ENCODE measurements at places on chromosomes 12 and 14.

DNA sequence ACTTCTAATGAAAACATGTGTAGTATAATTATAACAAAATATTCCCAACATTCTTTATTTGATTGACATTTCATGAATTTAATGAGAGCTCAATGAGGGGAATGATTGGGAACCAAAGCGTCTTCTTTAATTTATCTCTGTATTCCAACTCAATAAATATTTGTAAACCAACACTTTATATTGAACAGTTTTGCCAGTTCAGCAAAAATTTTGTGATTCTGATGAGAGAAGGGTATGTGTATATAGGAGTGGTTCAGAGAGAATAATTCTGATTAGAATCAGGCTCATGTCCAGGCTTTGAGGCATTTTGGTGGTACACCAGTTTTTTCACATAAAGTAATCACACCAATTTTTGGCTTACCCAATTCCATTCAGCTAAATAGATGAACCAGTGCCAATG lies 564.2 kb downstream of the TMTC2 start:
- DNase-seq = no peak

DNA sequence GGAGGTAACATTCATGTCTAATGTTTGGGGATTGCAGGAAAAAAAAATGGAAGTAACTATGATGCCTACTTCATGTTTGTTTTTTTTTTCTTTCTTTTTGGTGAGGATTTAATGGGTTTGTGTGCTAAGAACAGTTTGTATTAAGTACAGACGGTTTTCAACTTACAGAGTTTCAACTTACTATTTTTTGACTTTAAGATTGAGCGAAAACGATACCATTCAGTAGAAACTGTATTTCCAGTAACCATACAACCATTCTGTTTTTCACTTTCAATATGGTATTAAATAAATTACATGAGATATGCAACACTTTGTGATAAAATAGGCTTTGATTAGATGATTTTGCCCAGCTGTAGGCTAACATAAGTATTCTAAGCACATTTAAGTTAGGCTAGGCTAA lies 10.4 kb downstream of the TECPR2 start:
- no peak for DNase-seq

GRCh38 chr12:73699318-73699717 lies 838.3 kb upstream of the ATXN7L3B start:
- DNase-seq = no peak

GRCh38 chr12:48824112-48824511 lies 5.8 kb downstream of the CACNB3 start:
- no peak for DNase-seq

DNA sequence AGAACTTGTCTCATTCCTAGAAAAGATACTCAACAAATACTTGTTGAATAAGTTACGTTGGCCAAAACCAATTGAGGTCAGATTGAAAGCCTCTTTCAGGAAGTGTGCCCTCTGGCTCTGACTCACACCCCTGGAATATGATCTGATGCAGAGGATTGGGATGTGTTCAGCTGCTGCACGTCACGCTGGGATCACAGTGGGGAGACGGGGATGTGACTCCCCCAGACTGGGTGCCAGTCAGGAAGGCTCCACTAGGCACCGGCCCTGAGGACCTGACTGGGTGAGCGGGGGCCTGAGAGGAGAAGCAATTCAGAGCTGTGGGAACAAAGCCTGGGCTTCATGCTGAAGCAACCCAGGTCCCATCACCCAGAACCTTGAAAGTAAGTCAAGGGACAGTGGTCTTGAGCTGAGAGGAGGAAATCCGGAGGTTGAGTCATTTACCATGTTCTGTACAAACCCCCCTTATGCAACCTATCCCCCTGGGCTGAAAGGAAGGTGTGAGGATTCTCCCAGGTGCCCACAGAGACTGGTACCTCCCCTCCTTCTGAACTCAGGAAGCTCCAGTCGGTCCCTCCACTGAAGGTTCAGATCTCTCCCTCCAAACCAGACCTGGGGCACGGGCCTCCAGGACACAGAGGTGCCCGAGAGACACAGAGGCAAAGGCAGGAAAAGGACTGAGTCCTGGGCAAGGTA lies 3.9 kb downstream of the CEBPE start:
- no peak for DNase-seq

- no peak for DNase-seq
Measured at GRCh38 chr12:18368594-18368993, 107.3 kb downstream of the PIK3C2G start.

DNA sequence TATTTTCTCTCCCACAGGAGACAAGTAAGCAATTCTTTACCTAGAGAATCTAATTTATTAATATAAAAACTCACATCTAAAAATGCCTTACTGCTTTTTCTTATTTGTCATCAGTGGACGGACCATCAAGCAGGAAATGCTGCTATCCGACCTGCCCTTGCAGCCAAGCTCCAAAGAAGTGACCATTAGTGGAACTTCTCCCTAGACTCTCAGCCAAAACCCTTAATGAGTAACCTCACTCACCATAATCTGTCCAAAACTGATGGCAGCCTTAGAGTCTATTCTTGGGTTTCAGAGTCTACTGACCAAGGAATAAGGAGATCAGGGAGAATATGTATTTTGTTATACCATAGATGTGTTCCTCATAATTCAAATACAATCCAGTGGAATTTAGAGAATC lies 60.9 kb upstream of the CFL2 start:
- DNase-seq = no peak

DNA sequence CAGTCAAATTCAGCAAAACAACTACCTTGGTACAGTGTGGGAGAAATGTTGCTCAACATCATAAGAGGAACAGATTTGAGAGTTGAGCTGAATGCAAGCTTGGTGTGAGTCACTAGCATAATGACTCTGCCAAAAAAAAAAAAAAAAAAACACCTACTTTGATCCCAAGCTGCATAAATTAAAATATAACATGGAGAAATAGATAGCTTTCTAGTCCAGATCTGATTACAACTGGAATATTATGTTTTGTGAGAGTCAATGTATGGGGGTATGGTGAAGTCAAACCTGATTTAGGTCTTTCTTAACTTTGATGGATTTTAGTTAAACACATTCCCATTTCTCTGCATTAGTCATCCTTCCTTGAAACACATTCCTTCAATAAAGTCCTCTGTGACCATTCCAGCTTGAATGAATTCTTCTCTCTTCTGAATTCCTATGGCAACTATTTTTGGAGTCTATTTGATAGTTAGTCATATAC lies 188.1 kb downstream of the SLC5A8 start:
- no peak for DNase-seq

DNA sequence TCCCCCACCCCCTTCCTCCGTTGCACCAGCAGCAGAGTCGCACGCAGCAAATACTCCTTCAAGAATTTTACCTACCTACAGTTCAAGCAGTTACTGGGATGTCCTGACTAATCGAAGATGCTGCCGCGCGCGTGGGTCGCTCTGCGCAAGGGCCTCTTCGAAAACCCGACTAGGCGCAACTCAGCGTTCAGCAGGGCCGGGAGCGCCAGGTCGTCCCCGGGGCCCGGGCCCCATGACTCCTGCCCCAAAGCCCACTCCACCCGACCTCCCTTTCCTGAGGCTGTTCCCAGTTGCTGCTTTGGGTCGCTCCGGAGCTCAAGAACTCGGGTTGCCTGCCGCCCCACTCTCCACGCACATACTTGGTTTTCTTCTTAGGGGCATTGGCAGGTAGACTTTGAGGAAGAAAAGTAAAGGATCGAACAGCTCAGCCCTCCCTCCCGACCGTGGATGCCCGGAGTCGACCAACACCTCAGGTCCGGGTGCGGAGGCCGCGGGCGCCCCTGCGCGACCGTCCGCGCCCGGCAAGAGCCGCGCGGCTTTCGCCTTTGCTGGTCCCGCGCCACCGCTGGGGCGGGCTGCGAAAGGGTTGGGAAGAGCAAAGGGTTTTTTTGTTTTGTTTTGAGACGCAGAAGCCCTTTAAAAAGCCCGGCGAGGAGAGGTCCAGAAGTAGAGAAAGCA lies 1.9 kb downstream of the BMP4 start:
- DNase-seq = no peak

DNA sequence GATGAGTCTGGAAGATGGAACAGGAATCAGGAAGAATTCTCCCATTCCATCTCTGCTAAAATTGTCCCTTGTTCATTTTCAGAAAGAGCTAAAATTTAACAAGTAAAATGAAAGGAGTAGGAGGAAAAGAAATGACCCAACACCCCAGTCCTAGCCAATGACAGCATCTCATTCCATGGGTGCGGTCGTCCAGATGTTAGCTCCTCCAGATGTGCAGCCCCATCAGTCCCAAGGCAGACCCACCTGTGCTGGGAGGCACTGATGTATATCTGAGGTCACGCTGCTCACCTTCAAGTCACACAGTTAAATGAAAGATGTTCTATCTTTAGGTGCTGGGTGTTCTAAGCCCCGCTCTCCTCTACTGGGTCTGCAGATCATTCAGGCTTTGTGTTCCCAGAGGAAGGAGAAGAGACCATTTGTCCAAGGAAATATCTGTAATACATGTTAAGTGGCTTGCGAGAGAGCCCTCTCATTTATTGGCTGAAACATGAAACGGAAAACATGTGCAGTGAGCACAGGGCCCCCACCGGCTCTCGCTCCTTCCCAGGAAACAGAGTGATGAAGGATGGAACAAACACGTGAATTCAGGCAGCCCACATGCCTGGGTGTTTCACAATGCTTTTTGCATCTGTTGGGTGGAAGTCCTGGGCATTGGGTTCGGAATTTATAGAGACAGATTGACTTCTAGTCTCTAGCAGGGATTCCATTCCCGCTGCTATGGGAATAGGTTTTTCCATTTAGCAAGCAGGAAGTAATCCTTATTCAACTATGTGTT lies 294.6 kb downstream of the NUAK1 start:
- DNase-seq = no peak

GRCh38 chr12:40336573-40337199 lies 111.9 kb downstream of the LRRK2 start:
- DNase-seq = no peak

DNA sequence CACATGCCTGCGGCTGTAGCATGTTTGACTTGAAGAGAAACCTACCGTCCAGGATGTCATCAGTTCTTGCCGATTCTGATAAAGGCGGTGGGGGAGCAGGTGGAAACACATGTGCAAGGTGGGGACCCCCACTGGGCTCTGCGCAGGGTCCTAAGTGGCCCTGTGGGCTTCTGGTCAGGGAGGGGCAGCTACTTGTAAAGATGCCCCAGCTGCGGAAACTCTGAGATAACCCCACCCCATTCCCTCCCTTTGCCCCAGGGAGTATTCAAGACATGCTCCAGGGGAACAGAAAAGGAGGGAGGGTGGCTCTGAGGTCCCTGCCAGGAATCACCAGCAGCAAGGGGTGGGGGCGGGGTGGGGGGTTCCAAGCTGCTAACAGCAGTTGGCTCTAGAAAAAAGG lies 67.6 kb downstream of the PIWIL1 start:
- no peak for DNase-seq

DNA sequence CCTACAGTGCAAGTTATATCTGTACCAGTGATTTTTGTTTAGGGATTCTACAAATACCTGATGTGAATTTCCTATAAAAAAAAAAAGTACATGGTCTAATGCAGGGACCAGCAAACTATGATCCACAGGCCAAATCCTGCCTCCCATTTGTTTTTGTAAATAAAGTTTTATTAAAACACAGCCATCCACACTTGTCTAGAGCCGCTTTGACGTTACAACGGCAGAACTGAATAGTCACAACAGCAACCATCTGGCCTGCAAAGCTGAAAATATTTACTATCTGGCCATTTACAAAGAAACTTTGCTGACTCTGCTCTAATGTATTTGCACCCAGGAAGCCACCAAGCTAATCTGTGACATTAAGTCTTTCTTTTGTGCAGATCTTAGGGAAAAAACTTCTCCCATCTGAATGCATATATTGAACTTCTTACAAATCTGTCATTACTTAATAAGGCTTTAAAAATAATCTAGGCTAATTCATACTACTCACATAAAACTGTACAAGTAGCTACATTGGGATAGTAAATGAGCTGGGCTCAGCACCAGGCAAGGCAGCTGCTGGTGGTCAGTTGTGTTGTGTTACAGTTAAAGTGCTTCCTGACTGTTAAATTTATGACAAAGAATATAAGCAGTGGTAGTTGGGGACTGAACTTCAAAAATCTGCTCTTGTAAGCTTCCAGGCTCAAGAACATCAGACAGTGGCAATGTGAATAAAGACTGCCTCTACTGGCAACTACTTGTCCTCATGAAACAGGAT lies 303.3 kb downstream of the MED13L start:
- no peak for DNase-seq

DNA sequence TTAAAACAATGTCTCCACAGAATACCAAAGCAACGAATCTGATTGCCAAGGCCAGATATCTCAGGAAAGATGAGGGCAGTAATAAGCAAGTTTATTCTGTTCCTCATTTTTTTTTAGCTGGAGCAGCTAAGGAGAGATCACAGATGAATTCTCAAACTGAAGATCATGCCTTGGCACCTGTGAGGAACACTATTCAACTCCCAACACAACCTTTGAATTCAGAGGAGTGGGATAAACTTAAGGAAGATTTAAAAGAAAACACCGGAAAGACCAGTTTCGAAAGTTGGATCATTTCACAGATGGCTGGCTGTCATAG lies 994 bp downstream of the PRORP start:
- no peak for DNase-seq

DNA sequence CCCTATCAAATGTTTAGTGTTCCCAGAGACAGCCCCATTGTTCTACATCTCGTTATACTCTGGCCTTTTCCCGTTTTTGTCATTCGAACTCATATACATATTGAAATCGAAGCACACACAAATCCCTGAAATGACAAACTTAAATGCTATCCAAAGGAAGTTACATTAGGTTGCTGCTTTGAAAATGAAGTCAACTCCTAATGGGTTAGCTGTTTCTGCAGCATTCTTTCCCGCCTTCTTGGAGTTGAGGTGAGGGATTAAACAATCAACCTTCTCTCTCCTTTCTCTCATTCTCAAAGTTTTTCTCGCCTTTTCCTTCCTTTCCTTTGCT lies 642 bp upstream of the PHC1 start:
- DNase-seq = no peak

DNA sequence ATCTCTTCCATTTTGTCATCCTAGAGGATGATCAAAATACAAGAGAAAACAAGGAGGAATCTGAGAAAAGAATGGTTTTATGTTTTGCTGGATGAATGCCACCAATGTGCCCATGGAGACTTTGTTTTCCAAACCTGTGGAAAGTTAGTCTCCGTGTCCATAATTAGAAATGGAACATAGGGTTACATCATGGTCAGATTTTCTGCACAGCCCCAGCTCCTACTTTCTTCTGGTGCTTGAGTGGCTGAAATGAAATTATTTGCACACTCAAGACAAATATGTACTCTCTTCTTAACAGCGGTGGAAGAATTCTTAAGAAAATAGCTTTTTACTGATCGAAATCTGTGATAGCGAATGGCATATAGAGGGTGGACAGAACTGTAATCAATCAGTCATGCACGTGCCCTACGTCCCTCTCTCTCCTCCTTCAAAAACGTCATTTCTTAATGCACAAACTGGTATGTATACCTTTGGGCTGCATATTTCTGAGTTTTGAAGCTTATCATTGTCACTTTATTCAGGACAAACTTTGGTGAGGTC lies 825.2 kb downstream of the AACS start:
- DNase-seq = no peak

DNA sequence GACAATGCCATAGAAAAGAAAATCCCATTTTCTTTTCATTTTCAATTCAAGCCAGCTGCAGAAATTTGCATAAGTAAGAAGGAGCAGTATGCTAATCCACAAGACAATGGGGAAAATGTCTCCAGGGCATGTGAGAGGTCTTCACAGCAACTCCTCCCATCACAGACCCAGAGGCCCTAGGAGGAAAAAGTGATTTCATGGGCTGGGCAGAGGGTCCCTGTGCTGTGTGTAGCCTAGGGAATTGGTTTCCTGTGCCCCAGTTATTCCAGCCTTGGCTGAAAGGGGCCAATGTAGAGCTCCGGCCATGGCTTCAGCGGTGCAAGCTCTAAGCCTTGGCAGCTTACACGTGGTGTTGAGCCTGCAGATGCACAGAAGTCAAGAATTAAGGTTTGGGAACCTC lies 211.4 kb downstream of the CCDC59 start:
- no peak for DNase-seq

All from activated CD4-positive, alpha-beta T cell treated with anti-CD3 and anti-CD28 coated beads for 1 hour (primary cell).